ENCODE measurements at places on chromosomes 16 and 17.

DNA sequence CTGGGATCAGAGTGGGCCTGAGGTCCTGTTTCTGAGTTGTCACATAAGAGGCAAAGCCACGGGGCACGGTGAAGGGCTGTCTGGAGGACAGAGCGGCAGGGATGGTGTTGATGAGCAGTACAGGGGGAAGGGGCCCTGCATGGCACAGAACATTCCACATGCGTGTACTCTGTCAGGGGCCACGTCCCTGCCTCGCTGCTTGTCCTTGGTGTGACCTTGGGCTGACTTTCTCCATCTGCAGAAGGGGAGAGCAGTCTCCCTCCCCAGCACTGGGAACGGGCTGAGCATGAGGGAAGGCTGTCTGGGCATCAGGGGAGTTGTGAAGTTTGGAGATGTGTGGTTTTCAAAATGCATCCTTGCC lies 71.5 kb upstream of the GSE1 start:
- no peak for DNase-seq

GRCh38 chr17:42071810-42072209 lies 21.4 kb upstream of the C17orf113 start:
- DNase-seq, result no peak

DNA sequence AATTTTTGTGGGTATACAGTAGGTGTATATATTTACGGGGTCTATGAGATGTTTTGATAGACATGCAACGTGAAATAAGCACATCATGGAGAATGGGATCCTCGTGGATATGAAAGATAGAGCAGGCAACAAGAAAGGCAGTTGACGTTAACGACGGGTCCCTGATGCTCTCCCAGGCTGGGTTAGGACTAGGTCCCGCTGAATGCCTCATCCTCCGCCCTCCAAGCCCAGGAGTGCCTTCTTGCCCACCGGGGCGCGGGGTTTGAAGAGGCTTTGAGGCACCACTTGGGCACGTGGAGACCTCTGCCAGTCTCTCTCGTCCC lies 9.5 kb upstream of the ZFP90 start:
- no peak for DNase-seq

DNA sequence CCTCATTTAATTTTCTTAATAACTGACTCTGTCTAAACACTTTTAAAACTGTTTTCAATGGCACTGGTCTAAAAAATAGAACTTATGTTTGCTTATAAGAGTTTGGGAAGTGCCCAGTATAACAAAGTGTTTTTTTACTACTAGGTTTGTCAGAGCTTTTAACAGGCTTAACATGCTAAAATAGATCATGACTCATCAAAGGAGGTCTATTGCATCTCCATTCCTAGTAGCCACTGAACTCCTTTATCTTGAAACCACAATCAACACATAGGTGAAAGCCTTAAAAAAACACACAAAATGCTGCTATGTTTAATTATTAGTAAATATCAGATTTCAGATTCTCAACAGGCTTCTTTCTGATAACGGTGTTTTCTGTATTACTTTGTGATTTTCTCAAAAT lies 196.4 kb upstream of the KIF2B start:
- no peak for DNase-seq

- no peak for DNase-seq
These were observed 5.8 kb downstream of the TOM1L2 start for GRCh38 chr17:17966399-17966798.

- DNase-seq, result no peak
These were observed 169.8 kb downstream of the MRTFB start for GRCh38 chr16:14240964-14241363.

- DNase-seq, result no peak
These were observed 63.0 kb upstream of the DYNLRB2 start for GRCh38 chr16:80477838-80478237.

GRCh38 chr17:14228903-14229302 lies 7.8 kb downstream of the CDRT15 start:
- DNase-seq, result peak; percentile 22

DNA sequence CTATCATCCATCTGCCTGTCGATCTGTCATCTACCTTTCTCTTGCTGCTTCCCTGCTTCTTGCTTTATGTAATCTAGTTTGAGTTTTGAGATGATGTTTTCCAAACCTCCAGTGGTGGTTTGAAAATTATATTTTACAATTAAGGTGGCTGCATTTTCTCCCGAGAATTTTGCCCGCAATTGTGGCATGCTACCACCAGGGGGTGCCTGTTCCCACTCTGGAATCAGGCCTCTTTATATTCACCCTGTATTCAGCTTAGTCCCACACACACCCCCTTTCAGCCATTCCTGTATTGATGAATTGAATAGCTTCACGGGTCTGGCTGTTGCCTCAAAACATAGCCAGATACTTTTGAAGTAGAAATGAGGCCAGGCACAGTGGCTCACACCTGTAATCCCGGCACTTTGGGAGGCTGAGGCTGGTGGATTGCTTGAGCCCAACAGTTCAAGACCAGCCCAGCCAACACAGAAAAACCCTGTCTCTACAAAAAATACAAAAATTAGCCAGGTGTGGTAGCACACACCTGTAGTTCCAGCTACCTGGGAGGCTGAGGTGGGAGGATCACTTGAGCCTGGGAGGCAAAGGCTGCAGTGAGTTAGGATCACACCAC lies 3.2 kb downstream of the PRSS22 start:
- peak; percentile 12 for DNase-seq

- no peak for DNase-seq
These were observed 79.8 kb upstream of the GAS7 start for GRCh38 chr17:10278218-10278617.

DNA sequence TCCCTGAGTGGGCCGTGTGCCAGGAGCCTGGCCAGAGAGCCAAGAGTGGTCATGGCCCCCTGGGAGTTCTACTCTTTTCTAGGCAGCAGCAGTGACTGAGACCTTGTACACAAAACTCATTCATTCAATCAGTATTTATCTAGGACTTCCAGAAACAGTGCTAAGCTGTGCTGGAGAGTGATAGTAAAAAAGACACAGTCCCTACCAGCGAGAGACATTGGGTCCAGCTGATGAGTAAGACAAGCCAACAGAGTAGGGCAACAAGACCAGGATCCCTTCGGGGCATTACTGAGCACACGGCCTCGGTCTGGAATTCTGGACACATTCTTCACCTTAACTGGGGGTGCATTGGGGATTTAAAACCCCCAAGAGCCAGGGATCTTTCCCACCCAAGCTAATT lies 20.2 kb downstream of the CBX4 start:
- no peak for DNase-seq

DNA sequence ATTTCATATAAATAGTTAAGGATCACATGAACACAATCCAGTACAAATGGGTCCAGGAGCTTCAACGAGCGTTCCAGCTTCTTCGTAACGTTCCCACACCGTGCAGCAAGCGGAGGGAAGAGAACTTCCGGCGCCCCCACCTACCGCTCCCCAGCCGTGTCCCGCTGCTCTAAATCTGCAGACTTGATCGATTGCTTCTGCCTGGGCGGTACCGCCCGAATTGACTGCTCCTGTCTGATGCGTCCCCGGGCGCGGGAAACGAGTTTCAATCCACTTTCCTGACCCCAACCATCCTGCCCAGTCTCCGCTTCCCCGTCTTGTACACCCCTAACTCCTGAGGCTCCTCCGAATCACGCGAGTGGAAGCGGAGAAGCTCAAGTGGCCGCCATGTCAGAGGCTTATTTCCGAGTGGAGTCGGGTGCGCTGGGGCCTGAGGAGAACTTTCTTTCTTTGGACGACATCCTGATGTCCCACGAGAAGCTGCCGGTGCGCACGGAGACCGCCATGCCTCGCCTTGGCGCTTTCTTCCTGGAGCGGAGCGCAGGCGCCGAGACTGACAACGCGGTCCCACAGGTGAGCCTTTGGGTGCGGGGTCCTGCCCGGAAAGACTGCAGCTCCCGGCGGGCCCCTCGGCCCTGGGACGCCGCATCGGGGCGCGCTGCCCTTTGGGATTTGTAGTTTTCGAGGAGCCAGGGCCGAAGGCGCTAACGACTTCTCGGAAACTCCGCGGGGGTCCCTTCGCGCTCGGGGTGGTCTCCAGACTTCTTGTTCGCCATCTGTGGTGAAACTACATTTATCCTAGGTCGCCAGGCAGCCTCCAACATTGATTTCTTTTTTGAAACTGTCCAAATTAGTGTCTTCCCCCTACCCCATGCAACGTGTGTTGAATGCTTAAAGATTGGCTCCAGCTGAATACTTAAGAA lies at the start of gene GINS3:
GINS3 (plus strand) TSS at position 257 of the 923 bp plus-strand sequence; CDS start at position 388, 131 bp downstream.
- peak; percentile 95 for DNase-seq

DNA sequence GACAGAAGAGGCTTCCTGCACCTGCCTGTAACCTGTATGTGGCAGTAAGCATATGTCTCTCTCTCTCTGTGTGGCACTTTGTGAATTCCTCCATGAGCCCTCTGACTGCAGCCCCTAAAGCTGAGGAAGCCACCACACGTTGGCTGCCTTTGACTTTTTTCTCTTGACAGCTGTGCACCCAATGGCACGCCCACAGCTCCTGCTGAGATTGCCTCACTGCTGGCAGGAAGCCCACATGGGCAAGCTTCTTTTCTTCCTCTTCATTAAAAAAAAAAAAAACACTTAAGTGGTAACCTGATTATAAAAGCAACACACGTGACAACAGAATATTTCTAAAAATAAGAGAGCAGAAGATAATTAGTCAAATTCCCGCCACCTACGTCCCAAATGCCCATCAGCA lies 34.0 kb upstream of the PIRT start:
- no peak for DNase-seq

DNA sequence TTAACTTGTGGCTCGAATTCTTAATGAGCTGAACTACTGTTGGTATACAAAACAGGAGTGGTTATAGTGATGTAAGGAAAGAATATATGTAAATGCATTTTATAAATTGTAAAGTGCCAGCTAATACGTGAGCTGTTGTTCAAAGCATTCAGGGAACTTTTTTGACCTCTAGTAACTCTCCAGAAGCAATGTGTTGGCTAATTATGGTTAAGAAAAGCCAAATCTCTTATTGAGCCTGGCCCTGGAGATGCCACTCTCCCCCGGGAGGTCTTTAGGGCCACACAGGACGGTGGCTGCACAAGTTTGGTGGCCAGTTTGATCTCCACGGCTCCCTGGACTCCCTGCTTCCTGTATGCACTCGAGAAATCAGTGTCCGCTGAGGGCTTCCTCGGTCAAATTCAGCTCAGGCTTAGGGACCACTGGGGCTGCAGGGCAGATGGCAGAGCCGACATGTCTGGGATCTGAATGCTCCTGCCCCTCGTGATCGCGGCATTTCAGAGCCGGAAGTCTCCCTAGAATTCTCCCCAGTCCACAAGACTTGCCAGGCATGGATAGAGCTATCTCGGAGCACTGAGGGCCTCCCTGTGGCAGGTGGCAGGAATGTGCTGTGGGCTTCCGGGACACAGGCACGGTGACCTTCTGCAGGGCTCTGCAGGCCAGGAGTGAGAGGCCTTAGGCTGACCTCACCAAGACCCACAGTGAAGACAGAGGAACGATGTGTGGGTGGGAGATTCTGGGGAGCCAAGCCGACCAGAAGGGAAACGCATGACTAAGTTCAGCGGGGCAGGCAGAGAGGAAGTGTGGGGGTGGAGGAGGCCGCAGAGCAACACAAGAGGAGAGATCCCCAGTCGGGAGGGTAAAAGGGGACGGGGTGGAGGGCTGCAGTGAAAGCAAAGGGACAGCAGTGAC lies 18.6 kb upstream of the PITPNM3 start:
- DNase-seq, result peak; percentile 82

DNA sequence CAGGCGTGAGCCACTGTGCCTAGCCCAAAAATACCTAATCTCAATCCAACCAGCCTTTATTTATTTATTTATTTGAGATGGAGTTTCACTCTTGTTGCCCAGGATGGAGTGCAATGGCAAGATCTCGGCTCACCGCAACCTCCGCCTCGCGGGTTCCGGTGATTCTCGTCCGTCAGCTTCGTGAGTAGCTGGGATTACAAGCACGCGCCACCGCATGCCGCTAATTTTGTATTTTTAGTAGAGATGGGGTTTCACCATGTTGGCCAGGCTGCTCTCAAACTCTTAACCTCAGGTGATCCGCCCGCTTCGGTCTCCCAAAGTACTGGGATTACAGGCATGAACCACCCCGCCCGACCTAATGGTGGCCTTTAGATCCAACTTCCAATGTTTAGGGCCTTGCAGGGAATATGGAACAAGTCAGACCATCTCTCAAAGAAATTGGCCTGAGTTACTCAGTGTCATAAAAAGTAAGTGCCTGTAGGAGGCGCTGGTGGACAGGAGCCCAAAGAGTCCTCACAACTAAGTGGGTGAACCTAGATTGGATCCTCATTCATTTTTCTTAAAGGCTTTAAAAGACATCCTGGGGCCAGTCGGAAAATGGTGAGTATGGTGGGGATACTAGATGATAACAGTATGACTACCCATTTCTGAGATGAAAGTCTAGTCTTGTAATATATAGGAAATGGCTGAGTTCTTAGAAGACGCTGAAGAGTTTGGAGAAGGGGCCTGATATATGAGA lies 4.6 kb downstream of the ZSCAN10 start:
- peak; percentile 33 for DNase-seq

GRCh38 chr17:82490512-82491195 lies 28.9 kb upstream of the FOXK2 start:
- no peak for DNase-seq

DNA sequence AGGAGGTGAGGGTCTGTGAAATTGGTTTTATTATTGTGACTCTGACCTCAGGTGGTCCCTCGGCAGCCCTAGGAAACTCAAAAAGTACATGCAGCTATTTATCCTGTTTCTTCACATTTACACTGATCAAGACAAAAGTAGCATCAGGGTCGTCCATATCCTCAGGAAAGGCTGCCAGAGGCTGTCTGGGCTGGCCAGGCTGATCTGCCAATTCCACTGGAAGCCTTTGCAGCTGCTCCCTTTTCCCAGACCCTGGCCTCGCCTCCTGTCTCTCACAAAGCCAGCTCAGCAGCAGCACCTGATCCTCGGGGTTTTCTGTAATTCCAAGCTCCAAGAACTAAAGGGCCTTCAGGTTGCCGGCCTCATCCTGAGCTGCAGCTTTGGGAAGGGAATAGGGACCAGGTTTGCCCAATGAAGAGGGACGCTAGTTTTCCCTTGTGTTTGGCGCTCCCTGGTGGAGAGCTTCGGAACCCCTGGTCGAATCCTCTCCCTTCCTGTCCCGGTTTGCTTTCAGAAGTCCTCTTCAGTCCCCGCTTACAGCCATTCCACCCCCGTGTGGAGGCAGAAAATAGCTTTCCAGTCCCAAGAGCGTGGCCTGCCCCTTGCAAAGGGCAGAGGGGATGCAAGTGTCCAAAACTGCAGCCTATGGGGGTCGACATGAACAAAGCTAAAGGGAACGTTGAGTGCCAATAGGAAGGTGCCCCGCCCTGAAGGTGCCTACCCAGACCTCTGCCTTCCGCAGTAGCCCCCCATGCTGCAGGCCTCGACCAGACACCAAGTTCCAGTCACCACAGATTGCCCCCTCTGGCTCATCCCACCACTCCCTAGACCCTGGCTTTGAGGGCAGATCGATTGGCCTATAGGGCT lies 13.4 kb downstream of the MFSD6L start:
- peak; percentile 88 for DNase-seq

- peak; percentile 64 for DNase-seq
These were observed 7.2 kb upstream of the IGFALS start for GRCh38 chr16:1800701-1801100.

- DNase-seq, result no peak
These were observed 510.0 kb downstream of the XYLT1 start for GRCh38 chr16:16960785-16961184.

DNA sequence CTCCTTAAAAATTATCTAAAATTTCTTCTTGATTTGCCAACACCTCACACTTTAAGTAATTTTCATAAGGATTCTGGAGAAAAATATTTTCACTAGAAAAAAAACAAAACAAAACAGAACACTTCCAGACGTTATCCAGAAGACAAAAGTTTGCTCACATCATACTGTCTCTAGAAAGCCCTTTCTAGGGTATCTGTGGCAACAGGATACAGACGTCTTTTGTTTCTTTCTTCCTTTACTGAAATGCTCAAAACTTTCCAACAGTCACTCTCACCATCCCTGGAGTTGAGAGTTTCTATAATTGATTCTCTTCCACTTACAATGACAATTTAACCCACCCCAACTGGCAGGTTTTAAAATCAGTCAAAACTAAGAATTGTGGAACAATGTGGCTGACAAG lies 2.6 kb downstream of the ZC3H7A start:
- DNase-seq, result no peak

Data from AG20443 (cell line).